ENCODE measurements at places on chromosomes 12 and 14. TPM values are rescaled to one million over a fixed set of nuclear protein-coding genes. Genes with fewer than 3 reads are reported as not detected.

The CRADD gene
- 15.8 TPM for total RNA-seq

The KCNH5 gene
- total RNA-seq: 0.43 TPM

- ATAC-seq: no peak
Measured at GRCh38 chr12:2298556-2299200, 245.9 kb downstream of the CACNA1C start.

DNA sequence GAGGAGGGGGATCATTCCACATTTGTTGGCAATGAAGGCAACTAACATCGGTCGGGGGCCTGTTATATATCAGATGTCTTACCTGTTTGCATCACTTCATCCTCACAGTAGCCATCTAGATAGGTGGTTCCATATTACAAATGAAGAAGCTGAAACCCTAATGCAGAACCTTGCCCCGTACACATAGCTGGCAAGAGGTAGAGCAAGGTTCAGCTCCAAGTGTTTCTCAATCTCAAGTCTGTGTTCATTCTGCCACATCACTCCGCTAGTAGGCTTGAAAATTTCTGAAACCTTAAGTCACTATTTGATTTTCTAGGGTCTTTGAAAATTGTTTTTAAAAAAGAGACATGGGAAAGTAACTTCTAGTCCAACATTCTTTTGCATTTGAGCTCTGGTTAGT lies 17.0 kb downstream of the AVPR1A start:
- no peak for ATAC-seq

DNA sequence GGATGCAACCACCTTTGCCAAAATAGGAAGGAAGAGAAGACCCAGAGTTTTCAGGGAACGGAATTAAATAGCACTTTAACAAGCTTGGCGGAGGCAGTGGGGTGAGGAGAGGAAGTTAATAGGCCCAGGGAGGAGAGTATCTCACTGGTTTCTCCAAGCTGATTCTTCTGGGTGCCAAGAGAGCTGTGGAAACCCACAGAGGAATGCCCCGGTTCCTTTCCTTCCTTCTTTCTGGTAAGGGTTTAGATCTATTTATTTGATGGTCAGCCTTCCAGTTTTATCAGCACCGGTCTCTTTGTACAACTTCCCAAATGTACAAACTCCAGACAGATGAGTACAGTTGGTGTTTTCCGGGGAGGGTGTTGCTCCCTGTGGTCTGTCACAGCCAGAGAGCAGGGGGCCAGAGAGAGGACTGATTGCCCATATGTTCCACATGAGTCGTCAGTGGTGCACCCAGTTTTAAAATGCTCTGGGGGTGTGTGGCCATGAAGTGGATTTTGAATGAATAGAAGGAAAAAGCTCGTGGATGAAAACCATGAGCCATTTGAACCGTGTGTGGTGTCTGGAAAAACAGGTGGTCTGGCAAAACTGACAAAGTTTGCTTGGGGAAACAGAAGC lies 26.6 kb downstream of the PRKCH start:
- no peak for ATAC-seq

GRCh38 chr14:99995700-99996356 lies 69.4 kb upstream of the EVL start:
- no peak for ATAC-seq

DNA sequence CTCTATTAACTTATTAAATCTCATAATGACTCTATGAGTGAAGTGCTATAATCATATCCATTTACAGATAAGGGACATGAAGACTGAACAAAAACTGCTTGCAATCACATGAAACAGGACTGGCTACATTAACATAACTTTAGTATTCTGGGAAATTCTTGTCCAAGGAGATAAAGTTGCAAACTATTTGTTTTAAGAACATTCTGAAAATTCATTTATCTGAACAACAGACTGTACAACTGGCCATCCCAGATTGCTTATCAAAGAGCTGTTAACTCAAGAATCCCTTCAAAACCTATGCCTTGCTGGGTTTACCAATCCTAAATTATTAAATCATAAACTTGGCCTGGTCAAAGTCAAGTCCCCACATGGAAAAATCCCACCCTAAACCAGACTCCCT lies 39.2 kb upstream of the POC1B start:
- no peak for ATAC-seq

DNA sequence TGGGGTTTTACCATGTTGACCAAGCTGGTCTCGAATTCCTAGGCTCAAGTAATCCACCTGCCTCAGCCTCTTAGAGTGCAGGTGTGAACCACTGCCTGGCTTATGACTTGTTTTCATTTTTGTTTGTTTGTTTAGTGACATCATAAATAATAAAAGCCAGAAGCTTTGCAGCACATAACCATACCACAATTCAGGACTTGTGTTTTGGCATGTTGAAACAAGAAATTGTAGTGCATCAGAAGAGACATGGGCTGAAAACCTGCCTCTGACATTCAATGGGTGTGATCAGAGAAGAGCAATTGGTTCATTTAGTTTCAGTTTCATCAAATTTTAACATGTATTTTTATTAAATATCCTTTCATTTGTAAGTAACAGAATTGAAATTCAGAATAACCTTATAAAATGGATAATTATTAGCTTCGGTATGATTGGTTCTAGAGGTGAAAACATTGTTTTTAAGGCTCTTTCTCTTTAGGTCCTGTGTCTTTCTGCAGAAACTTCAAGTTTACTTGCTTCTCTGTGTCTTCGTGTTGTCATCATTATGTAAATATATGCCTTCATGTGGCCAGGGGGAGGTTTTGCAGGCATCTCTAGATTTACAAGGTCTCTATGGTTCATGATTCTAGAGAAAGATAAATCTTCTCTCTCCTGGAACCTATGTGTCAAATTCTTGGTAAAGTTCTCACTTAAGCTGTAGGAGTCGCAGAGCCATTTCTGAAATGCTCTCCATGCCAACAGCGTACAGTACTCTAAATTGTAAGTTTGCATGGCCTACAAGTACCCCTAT lies 312.0 kb downstream of the KCNC2 start:
- no peak for ATAC-seq

DNA sequence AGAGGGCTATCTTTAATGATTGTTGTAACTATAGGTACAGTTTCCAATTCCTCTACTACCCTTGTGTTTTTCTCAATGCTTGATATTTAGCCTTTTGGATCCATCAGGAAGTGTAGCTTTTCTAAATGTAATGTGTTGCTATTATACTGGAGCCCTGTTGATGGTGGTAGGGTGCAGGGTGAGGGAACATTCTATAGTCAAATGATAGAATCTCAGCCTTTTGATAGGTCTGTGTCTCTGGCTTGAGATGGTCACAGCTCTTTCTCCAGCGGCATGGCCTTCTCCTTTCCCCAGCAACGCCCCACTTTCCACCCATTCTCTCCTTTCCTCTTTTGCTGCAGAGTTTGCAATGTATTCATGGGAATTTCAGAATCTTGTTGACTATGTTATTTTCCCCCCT lies 398.6 kb downstream of the RERGL start:
- no peak for ATAC-seq

GRCh38 chr14:68578597-68578996 lies 214.3 kb downstream of the ZFP36L1 start:
- no peak for ATAC-seq

DNA sequence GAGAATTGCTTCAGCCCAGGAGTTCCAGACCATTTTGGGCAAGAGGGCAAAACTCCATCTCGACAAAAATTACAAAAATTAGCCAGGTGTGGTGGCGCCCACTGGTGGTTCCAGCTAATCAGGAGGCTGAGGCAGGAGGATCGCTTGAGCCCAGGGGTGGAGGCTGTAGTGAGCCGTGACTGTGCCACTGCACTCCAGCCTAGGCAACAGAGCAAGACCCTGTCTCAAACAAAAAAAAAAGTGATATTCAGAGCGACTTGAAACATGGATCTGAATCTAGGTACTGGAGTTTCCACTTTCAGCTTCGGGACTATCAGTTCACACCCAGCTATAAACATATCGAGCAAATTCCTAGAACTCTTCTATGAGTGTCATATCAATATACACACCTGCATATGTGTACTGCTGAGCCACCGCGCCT lies 16.3 kb upstream of the RNF34 start:
- ATAC-seq: no peak

DNA sequence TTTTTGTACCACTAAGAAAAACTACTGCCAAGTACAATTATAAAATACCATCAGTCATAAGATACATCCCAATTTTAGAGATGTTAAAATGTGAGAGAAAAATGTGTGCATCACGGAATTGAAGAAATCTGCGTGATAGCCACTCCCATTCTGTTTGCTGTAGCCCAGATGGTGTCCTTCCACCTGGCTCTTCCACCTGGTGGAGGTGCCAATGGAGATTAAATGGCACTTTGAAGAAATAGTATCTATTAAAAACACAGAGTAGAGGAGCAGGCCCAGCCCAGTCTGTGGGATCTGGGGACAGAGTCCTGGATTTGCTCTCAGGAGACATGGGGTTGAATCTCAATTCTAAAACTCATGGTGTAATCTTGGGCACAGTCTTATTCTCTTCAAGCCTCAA lies 35.5 kb downstream of the TSPAN11 start:
- no peak for ATAC-seq

Measured in motor neuron (in vitro differentiated cells).